Chondrocyte (in vitro differentiated cells): ENCODE measurements at places on chromosomes 12 and 14. TPM values are rescaled to one million over a fixed set of nuclear protein-coding genes. Genes with fewer than 3 reads are reported as not detected.
A peak's percentile ranks its signal among the peaks of the same experiment; 100 is the strongest.

The CRACR2A gene
- 0.48 to 0.82 TPM (median 0.82 TPM) in 3 replicates for total RNA-seq

The FAIM2 gene
- 0.47 to 1.3 TPM (median 0.74 TPM) in 3 replicates for total RNA-seq

The ETNK1 gene
- 30.8 to 37.5 TPM (median 32.8 TPM) in 3 replicates for total RNA-seq

The KIF21A gene
- 6.5 to 9.4 TPM (median 9.4 TPM) in 3 replicates for total RNA-seq

The LAG3 gene
- total RNA-seq: 0.56 to 1.7 TPM (median 1.0 TPM) in 3 replicates

DNA sequence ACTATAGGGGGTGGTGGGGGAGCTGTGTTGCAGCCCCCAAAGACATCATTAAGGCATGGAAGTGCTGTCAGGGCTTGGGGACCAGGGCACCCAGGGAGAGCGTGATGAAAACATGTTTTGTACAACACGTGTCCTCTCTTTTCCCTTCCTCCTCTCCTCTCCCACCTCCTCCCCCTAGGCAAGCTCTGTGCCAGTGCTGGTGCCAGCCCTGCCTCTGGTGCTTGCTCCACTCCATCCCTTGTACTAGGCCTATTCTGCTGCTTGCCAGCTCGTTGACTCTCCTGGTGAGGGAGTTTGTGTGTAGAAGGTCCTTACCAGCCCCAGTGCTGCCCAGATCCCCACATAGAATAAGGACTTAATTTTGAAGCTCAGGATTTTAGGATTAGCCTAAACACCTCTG, 3.2 kb upstream of the RARG start:
- no peak for DNase-seq

DNA sequence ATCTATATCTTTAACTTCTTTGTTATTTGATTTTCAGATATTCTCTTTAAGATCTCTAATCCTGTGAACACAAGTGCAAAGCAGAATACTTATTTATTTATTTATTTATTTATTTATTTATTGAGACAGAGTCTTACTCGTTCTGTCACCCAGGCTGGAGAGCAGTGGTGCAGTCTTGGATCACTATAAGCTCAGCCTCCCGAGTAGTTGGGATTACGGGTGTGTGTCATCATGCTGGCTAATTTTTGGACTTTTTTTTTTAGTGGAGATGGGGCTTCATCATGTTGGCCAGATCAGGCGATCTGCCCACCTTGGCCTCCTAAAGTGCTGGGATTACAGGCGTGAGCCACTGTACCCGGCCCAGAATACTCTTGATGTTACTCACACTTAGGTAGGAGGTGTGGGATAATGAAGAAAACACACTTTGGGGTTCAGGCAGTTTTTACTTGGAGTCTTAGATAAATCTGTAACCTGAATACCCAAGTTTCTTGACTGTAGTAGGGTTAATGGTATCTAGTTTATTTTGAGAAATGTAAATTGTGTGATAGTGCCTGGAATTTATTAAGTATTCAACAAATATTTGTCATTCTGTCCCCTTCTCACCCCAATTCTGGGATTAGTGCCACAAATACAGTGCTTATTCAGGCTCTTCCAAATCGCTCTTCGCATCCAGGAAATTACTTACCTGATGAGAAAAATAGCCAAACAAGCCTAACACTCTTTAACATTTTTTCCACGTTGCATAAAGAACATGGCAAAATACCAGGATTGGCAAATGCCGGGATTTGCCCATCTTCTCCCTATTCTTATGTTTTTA, 33.0 kb downstream of the METAP2 start:
- DNase-seq: no peak

- DNase-seq: no peak
These were observed 1.8 kb downstream of the FBXL14 start for GRCh38 chr12:1592444-1593173.

- peak; percentile 70 for DNase-seq
These were observed 13.8 kb downstream of the TESC start for GRCh38 chr12:117085318-117085947.

- DNase-seq: no peak
These were observed 1.3 kb downstream of the SLC38A1 start for GRCh38 chr12:46267575-46267824.

DNA sequence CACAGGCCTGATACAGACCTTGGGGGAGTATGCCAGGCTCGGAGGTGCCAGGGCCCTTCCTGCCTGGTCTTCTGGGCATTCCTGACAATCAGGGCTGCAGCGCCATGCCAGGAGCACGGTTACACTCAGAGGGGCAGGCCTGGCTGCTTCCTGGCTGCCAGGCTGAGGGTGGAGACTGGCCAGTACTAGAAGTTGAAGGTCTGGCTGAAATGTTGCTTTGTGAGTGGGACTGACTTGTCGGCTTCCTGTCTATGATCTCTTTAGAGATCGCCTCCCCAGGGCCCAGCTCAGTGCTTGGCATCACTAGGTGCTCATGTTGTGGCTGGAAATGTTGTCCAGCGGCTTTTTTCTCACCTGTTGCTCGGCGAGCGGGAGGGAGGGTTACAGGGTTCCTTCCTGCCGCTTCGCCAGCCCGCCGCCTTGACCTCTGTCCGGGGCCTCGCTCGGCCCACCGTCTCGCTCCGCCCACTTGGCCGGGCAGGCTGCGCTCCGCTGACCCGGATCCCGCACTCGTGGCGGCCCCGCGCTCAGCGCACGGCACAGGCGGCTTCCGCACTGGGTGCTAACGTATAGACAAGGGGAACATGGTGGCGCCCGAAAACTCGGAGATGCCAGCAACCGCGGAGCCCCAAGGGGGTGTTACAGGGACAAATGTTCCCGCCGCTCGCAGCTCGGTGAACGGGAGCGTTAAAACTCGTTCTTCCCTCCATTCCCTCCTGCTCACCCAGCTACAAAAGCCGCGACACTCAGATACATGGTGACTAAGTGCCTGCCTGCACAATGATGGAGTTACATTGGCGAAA, 32.6 kb downstream of the PAPLN start:
- no peak for DNase-seq

DNA sequence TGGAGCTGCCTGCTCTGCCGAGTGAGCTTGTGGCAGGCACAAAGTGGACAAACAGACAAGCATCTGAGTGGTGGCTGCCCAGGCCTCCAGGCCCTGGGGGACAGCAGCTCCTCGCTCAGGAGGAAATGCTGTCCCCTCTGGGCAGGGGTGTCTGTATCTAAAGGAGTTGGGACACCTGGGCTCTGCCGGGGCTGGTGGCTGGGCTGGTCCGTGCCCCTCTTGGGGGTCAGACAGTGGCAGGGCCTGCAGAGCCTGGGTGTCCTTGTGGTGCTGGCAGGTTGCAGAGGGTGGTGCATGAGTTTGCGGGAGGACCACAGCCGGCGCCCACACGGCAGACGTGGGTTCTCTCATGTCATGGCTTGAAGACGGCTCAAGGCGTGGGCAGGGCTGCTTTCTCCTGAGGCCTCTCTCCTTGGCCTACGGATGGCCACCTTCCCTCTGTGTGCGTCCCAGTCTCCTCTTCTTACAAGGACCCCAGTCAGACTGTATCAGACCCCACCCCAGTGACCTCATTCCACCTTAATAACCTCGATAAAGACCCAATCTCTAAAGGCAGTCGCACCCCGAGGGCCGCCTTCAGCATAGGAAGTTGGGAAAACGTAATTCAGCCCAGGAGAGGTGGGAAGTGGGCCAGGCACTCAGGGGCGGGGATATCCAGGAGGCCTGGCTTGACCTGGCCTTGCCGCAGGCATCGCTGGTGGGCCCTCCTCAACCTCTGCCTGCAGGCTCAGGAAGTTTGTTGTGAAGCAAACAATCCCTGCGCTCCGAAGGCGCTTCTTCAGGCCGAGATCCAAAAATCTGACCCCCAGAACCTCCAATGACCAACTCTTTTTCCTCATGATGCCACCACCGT, 110.0 kb downstream of the KIF26A start:
- peak; percentile 77 for DNase-seq

- peak; percentile 52 for DNase-seq
These were observed 64.1 kb upstream of the DYNC1H1 start for GRCh38 chr14:101900253-101900652.

- no peak for DNase-seq
These were observed 69.7 kb downstream of the MGAT4C start for GRCh38 chr12:86186449-86186848.

DNA sequence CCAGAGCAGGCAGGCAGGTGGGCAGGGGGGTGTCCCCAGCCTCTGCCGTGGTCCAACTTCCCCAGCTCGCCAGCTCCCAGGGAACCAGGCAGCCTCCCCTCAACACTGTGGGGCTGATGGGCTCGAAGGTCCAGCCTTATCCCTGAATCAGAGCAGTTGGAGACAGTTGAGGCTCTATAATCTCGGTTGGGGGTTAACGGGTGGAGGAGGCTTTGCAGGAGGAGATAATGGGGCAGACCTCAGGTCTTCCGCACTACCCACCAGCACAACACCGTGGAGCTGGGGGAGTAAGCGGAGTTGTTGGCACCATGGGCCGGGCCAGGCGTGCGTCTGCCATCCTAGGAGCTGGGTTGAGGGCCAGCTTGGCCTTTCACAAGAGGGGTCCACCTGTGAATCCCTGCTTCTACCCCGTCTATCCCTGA, 13.9 kb upstream of the HDAC7 start:
- DNase-seq: peak; percentile 56

DNA sequence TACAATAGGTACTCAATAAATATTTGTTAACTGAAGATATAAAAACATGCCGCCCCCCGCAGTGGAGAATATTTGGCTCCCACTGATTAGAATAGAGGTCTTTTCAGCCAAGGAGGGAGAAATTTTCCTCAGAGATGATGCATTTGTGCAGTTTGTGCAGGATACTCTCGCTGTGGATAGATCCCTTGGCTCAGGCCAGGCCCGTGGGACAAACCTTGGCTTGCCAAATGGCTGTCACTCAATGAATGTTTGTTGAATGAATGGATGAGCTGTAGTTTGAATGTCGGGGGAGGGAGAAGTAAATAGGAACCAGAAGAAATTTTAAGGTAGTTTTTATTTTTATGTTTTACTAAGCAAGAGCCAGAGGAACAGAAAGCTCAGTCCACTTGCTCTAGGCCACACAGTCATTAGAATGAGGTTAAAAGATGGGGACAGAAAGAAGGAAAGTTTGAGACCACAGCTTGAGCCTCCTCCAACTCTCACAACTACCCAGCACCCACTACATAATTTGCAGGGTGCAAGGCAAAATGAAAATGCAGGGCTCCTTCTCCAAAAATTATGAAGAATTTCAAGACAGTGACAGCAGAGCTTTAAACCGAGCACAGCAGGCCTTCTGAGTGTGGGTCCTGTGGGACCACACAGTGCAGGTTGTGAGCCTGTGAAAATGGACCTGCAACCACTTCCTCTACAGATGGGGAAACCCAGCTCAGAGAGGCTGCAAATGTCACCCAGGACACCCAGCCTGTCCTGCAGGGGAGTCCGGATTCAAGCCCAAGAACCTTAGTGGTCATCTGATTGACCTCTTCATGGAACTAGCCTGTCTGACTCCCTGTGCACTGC, 51.4 kb downstream of the WSCD2 start:
- DNase-seq: no peak
